Kidney glomerular epithelial cell (primary cell): ENCODE measurements at places on chromosomes 7 and 10.

- DNase-seq = no peak
Measured at GRCh38 chr10:19168584-19168983, 120.0 kb downstream of the MALRD1 start.

DNA sequence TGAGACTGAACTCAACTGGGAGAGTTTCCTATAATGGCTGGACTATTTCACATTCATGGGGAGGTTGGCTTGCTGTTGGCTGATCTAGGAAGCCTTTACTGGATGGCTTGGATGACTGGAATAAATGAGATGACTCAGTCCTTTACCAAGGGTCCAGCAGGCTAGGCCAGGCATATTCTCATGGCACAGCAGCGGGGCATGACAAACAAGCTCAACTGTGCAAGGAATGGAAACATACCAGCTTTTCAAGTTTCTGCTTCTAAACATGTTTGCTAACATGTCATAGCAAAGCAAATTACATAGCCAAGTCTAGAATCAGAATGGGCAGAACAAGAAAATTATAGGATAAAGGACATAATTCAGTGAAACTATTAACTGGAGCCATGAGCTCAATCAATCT, 46.8 kb upstream of the CRTAC1 start:
- DNase-seq = no peak

DNA sequence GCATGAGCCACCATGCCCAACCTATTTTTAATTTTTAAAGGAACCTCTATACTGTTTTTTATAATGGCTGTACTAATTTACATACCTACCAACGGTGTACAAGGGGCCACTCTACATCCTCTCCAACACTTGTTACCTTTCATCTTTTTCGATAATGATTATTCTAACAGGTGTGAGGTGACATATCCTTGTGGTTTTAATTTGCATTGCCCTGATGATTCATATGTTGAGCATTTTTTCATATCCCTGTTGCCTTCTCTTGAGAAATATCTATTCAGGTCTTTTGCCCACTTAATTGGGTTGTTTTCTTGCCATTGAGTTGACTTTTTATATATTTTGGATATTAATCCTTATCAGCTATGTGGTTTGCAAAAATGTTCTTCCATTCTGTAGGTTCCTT, 167.0 kb downstream of the CTTNBP2 start:
- DNase-seq = no peak

GRCh38 chr7:111841596-111842205, 279.4 kb upstream of the IMMP2L start:
- DNase-seq = no peak

GRCh38 chr10:71600849-71601248, 118.7 kb downstream of the C10orf105 start:
- no peak for DNase-seq

DNA sequence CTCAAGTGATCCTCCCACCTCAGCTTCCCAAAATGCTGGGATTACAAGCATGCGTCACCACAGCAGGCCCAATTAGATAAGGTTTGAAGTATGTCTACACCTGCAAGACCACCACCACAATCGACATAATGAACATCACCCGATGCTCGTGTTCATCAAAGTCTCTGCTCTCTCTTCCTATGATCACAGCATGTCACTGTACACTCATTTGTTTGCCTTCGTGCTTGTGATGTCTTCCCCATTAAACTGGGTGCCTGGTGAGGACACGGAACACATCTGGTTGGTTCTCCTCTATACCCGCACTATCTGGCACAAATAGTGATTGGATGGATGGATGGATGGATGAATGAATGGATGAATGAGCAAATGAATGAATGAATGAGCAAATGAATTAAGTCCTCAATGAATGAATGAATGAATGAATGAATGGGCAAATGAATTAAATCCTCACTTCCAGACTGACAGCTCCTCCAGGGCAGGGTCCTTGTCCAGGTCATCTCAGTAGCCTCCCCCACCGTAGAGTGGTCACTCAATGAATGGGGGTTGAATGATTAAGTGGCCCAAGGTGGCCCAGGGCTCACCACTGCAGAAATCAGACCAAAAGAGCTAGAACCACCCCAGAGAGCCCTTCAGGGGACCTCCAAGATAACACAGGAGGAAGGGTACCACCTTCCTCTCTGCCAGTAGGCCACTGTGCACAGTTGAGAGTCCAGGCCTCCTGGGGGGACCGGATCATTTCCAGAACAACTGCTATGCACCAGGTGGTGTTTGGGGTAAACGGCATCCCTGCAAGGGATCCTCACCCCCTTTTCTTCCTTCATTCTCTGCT, 101.9 kb upstream of the TNRC18 start:
- peak; percentile 70 for DNase-seq

DNA sequence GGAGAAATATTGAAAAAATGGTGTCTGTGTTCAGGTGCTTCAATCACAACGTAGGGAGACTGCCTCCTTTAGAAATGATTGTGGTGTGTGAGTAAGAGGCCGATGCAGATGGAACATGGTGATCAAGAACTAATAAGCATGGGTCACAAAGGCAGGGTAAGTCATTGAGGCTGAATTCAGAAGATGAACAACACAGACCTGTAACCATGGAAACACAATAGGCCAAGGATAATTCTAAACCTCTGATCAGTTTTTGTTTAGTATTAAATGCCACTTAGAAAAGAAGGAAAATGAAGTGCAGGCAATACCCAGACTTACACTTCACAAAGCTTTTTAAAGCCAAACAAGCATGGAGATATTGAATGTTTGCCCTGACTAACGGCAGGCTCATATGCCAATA, 32.8 kb upstream of the TAS2R16 start:
- no peak for DNase-seq

DNA sequence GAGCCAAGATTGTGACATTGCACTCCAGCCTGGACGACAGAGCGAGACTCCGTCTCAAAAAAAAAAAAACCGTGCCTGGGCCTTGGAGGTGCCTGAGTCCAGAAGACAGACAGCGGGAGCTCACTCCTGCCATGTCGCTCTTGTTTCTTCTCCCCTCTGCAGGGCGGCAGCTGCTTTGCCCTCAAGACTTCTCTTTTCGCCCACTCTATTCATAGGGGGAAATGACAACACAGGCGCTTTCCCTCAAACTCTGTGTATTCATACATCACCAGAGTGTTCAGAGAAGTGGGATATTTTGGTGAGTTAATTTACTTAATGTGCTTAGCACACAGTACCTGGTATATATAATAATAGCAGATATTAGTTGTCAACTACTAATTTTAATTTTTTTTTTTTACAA, 44.5 kb downstream of the FOXK1 start:
- DNase-seq = no peak

GRCh38 chr7:90119178-90119971, 34.9 kb upstream of the STEAP1 start:
- DNase-seq = peak; percentile 14

- DNase-seq = no peak
Measured at GRCh38 chr7:130452951-130453350, 12.1 kb upstream of the CEP41 start.
